ENCODE measurements at places on chromosomes 12 and 14.

GRCh38 chr12:130286041-130286440 is 51.6 kb upstream of the PIWIL1 start:
- peak; percentile 6 for DNase-seq

DNA sequence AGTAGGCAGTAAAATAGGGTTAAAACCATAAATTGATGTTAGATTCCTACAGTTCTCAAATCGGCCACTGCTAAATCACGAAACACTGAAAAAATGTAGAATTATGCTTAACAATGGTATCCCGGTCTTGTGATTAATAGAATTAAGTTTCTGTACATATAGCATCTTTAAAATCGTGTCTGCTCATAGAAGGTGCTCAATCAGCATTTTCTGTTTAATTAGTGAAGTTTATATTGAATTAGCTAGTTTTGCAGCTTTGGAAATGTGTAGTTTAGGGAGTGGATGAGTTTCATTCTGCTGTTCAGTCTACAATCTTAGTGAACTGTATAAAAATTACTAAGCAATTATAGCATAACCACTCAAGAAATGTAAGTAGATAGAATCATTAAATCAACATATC is 1075.8 kb upstream of the FLRT2 start:
- no peak for DNase-seq

- DNase-seq = no peak
Measured at GRCh38 chr12:19369691-19370148, 69.6 kb upstream of the AEBP2 start.

GRCh38 chr14:62097824-62098223 is 335.6 kb downstream of the SNAPC1 start:
- no peak for DNase-seq

- DNase-seq = no peak
Measured at GRCh38 chr14:49438256-49438770, 147.9 kb downstream of the RPS29 start.

DNA sequence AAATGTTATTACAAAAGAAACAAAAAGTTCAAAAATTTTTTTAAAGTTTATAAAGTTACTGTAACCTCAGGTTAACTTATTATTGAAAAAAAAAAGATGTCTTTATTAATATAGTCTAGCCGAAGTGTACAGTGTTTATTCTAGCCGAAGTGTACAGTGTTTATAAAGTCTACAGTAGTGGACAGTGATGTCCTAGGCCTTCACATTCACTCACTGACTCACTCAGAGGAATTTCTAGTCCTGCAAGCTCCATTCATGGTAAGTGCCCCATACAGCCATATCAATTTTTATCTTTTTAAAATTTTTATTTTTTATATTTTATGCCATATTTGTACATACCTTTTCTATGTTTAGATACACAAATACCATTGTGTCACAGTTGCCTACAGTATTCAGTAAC is 10.4 kb downstream of the ATG2B start:
- DNase-seq = no peak

- DNase-seq = peak; percentile 9
Measured at GRCh38 chr12:86838711-86839110, 582.5 kb upstream of the MGAT4C start.

DNA sequence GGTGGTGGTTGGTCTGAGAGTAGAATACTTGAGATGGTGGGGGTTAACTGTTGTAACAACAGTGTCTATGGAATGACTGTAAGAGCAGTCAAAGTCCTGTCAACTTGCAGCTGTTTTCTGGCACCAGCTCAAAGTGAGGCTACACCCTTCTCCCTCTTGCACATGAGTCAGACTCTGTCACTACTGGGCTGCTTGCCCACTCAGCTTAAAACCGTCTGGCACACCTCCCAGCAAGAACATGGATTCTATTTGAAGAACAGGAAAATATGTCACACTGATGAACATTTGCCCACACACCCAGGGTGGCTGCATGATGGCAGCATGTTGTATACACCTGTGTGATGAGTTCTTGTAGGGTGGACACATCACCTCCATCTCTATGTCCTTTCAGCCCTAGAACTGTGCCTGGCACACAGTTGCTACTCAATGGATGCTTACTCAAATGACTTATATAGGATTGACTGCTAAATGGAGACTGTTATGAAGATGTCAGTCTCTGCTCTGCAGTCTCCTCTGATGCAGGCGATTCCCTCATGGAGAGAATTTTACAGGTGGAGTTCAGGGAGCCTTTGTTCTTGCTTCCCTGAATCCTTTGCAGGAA is 19.3 kb upstream of the SERPINA6 start:
- no peak for DNase-seq

GRCh38 chr14:65098586-65098985 is 3.7 kb downstream of the MAX start:
- DNase-seq = no peak

GRCh38 chr14:101195309-101195901 is 291.9 kb upstream of the RTL1 start:
- no peak for DNase-seq

DNA sequence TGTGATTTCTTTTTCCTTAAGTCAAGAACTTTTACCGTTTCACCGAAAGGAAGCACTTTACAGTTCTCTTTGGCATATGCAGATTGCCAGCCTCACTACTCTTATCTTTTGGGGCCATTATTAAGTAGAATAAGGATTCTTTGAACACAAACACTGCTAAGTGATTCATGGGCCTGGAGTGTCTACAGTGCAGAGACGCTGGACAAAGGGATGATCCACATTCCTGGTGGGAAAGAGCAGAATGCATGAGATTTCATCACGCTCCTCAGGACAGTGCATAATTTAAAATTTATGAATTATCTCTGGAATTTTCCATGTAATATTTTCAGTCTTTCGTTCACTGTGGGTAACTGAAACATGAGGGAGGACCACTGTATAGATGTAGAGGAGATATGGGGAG is 90.2 kb downstream of the TTLL5 start:
- DNase-seq = no peak

GRCh38 chr12:13627536-13627935 is 353.9 kb downstream of the GRIN2B start:
- DNase-seq = peak; percentile 28

DNA sequence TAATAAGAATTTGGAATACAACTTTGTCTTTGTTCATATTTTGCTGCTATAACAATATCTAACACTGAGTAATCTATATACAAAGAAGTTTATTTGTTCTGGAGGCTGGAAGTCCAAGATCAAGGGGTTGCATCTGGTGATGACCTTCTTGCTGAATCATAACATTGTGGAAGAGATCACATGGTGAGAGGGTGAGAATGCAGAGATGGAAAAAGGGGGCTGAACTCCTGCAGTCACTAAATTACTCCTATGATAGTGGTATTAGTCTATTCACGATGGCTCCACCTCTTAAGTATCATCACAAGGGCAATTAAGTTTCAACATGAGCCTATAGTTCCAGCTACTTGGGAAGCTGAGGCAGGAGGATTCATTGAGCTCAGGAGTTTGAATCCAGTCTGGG is 4.5 kb upstream of the AKAP6 start:
- DNase-seq = no peak

- no peak for DNase-seq
Measured at GRCh38 chr12:48688836-48689235, 6.8 kb upstream of the KANSL2 start.

GRCh38 chr12:53995378-53996239 is 4.4 kb upstream of the HOXC9 start:
- DNase-seq = no peak

DNA sequence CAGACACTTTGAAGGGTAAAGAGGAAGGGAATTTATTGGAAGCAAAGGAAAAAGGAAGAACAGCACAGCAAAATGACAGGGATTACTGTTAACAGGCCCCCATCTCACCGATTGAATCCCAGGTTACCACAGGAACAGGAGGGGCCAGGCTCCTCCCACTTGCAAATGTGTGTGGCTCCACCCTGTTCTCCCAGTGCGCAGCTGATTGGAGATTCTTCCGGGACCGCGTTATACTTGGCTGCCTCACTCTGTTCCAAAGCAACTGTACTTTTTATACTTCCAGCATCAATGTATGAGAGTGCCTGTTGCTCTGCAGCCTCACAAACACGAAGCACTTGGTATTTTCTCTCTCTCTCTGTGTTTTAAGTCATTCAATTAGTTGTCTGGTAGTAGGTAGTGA is 273.6 kb upstream of the MDGA2 start:
- DNase-seq = no peak

DNA sequence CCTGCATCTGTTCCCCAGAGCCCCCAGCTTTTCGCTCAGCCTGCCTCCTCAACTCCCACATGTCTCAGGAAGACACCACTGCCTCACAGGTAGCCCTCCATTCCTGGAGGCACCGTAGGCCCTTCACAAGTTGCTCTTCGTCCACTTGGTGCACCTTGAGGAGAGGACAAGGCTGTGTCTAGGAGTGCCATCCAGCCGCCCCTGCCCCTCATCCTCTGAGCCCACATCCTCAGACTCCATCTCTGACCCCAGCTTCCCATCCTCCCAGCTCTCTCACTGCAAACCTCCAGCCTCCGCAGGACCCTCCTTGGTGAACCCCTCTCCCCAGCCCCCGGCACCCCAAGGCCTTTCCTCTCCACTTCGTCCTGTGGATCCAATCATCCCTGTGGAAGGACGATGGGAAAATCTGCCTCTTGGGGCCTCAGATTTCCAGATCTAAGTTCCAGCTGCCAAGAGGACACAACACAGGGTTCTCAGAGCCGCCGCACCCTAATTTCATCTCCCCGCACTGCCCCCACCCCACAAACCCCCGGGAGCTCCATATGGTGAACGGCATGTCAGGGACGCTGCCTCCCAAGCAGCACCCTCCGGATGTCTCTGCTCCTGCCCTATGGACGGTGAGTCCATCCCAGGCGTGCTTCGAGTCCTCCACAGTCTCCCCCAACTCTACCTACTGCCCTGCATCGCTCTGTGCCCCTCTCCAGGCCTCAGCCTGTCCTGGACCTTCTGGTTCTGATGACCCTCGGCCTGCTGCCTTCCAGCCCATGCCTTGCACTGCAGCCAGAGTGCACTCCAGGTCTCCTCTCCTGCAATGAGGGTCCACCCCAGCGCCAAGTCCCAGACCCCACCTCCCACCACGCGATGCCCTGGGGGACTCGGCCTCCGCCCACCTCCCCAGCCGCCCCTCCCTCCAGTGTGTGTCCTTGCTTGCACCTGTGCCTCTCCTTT is 314.1 kb upstream of the DIO3 start:
- no peak for DNase-seq

DNA sequence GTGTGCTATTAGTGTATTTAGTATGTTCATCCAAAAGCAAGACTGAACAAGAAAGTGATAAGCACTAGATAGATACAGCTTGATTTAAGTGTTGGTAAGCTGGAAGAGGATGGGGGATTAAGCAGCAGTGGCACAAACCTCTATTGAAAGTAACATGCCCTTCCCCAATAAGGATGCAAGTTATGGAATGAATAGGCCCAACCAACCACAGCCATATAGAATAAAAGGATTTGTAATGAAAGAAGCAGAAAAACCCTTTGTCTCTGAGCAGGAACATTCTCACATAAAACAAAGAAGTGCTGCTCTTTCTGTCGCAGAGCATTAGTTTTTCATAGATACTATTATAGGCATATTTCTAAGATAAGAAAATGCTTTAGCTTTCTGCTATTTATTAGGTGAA is 310.7 kb downstream of the IPO8 start:
- no peak for DNase-seq

GRCh38 chr14:50260072-50260471 is 28.7 kb upstream of the SOS2 start:
- no peak for DNase-seq

DNA sequence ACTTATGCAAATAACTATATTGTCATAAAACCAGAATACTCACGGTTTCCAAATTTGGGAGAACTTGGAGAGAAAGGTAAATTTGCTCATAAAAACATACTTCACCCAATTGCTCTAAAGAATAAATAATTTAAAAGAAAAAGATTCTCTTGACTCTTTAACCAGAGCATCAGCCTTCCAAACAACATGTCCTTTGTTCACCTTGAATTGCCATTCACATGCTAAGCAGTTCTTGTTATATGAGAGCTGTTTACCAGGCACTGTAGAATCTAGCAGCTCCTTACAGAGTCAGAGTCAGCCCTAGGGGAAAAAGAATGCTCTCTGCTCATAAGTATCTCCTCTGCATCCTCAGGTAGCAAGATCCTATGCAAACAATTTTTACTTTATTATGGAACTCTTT is 10.2 kb downstream of the SLCO1A2 start:
- peak; percentile 97 for DNase-seq

- DNase-seq = no peak
Measured at GRCh38 chr14:56760164-56760914, 49.9 kb downstream of the OTX2 start.

- no peak for DNase-seq
Measured at GRCh38 chr14:24145690-24146452, 539 bp downstream of the PSME2 start.

GRCh38 chr12:70402597-70402996 is 36.5 kb downstream of the KCNMB4 start:
- no peak for DNase-seq

DNA sequence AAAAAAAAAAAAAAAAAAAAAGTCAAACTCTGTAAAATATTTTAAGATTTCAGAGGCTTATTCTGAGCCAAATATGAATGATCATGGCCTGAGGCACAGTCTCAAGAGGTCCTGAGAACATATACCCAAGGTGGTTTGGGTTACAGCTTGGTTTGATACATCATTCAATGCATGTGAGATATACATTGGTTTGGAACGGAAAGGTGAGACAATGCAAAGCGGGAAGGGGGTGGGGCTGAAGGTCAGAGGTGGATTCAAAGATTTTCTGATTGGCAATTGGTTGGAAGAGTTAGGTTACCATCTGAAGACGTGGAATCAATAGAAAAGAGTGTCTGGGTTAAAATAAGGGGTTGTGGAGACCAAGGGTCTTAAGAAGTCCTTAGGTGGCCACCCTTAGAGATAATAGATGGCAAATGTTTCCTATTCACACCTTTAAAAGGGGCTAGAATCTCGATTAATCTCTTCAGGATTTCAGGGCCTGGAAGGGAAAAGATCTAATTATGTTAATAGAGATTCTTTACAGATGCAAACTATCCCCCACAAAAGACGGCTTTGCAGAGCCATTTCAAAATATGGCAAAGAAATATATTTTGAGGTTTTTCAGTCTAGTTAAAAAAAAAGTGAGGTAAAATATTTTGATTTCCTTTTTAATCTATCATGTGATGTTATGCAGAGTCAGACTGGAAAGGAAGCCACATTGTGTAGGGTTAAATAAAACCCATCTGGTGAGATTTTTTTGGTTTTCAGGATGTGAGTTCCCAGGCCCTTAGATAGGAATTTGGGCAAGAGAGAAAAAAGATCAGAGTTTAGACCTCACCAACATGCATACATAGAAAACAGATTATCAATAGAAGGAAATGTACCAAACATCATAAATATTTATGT is 173.8 kb upstream of the CNOT2 start:
- no peak for DNase-seq

- no peak for DNase-seq
Measured at GRCh38 chr12:131946757-131947156, 3.0 kb upstream of the EP400 start.

All from NT2/D1 (cell line).